Suppressor macrophage treated with lipopolysaccharide for 4 hours (primary cell): ENCODE measurements at places on chromosomes 3 and 15.

DNA sequence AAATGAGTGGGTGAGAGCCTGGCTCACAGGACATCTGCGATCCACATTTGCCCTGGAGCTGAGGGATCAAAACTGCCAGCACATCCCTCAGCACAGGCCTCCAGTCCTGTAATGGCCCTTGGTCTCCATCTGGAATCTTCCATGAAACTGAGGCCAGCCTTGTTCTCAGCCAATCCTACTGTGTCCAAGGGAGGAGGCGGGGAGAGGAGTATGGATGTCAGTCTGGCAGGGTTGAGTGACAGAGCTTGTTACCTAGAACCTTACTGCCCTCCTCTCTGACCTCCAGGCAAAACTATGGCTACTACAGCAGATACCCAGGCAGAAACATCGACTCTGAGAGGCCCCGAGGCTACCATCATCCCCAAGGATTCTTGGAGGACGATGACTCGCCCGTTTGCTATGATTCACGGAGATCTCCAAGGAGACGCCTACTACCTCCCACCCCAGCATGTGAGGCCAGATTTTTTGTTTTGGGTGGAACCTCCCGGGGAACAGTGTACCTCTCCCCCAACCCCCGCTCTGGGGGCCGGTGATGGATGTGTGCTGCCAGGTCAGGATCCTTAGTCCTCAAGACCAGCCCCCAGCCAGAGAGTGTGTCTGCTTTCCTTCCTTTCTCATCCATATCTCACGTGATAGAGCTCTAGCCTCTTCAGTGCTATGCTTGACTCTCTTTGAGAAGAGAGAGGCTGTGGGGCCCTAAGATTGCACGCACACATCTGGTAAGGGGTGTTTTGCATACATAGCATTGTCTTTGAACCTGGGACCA is 41.3 kb downstream of the CHDH start:
- DNase-seq, result peak; percentile 3

GRCh38 chr3:184500344-184500923 is 61.2 kb upstream of the EPHB3 start:
- DNase-seq, result no peak

DNA sequence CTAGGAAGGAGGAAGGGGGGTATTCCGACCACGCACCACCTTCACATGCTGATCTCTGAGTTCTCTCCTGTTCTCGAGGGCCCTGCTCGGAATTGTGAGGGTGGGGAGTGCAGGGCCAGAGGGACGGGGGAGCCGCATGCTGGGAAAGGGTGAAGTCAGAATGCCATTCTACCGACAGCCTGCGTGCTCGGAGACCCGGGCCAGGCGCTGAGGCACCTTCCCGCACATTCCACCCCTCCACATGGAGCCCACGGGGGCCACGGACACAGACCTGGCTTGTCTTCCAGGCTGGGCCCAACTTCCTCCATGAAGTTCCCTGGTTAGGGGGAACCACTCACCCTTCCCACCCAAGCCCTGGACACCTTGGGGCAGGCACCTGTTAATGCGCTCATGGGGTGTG is 28.7 kb upstream of the PIGZ start:
- DNase-seq, result no peak

DNA sequence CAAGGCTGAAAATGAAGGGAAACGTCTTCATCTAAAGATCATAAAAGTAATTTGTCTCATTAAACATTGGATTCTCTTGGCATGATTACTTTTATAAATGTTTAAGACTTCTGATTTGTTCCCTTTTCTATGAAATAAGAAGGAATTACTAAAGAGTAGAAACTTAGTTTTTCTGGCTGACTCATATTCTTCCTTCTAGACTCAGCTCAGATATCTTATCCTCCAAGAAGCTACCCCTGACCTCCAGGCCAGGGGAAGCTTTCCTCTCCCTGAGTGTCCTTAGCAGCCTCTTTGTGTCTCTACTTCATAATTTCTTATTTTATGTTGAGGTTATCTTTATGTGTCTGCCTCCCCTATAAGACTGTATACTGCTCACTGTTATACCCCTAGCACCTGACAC is 291.9 kb upstream of the STT3B start:
- DNase-seq, result no peak

- no peak for DNase-seq
These were observed 31.3 kb upstream of the TRIM59 start for GRCh38 chr3:160480931-160481330.

GRCh38 chr3:13347390-13347950 is 72.7 kb downstream of the NUP210 start:
- DNase-seq, result no peak
